ENCODE measurements at places on chromosomes 7 and 10.

DNA sequence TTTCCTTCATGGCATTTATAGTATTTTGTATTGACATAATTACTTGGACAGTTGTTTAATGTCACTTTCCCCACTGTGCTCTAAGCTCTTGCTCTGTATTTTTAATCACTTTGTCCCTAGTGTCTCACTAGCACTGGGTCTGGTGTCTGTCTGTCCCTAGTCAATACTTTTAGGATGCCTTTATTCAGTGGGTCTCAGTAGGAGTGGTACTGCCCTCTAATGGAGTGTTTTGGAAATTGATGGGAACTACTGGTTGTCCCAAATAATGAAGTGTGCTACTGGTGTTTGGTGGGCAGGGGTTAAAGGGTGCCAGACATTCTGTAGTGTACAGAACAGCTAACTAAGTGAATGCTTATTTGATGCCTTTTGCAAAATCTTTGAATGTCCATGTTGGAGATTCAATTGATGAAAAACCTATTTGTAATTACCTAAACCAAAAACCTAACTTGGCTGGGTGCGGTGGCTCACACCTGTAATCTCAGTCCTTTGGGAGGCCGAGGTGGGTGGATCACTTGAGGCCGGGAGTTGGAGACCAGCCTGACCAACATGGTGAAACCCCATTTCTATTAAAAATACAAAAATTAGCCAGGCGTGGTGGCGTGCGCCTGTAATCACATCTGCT is 33.3 kb downstream of the CDK14 start:
- peak; percentile 84 for DNase-seq

- DNase-seq: no peak
These were observed 49.5 kb upstream of the DNAJC1 start for GRCh38 chr10:22053048-22053447.

DNA sequence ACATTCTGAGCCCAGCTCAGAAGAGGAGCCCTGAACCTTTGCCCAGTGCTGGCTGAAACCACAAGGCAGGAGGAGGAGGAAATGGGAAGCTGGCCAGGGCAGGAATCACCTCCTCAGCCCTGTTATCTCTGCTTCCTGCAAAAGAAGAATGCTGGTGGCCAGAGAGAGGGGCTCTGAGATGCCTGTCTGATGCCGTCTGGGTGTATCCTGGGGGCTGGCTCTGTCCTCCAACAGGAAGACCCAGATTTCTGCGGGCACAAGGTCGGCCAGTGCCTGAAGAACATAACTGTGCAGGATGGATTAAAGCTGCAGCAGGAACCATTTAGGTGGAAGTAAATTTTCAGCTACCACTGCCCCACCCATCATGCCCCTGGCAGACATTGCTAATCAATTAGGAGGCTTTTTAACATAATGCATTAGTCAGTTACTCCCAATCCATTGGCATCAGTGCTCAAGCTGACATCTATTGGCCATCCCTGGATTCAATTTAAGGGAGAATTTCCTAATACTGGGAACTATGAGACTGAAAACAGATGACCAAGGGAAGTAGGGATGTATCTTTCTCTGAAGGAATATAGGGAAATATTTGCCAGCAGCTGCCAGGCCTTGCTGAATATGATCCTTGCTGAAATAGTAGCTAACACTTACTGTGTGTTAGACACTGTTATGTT is 67.7 kb downstream of the COL13A1 start:
- no peak for DNase-seq

DNA sequence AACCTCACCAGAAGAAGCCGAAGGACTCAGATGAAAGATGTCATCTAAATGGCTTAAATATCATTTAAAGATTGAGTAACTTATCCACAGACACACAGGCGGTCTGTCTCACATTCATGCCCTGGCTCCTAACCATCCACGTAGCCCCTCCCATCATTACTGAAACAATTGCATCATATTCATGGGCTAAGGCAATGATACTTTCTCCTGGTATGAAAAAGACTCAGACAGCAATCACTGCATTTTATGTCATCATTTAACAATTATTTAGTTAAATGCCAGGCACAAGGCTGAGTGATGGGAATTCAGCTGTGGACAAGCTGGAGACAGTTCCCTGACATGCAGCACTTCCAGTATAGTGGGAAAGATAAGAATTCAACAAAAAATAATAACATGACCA is 11.2 kb upstream of the TECTB start:
- DNase-seq: no peak

Data from NCI-H82 (cell line).